ENCODE measurements at places on chromosomes 3 and 15.

DNA sequence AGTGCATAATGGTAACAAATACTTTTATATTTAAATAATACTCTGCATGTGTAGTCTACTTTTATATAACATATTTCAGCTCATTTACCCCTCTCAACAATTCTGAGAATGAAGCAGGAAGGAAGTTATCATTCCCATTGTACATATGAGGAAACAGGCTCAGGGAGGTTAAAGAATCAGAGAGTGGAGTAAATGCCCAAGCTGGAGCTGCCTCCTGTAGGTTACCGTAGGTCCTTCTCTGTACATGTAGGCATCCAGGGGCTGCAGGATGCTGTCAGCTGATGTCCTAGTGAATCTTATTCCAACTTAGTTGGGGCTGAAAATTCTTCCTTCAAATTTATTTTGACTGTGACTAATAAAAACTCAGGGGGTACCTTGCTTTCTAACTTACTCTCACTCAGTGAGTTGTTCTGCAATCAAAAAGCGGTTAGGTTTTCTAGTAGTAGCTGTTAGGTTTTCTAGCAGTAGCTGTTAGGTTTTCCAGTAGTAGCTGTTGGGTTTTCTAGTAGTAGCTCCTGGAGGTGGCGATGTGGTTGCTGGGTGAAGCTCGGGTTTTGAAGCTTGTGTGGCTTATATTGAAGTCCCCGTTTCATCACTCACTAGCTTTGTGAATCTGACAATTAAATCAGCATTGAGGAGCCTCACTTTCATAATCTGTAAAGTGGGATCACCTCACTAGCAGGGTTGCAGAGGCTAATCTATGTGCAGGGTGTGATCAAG, 357.0 kb downstream of the NR2F2 start:
- DNase-seq, result no peak

DNA sequence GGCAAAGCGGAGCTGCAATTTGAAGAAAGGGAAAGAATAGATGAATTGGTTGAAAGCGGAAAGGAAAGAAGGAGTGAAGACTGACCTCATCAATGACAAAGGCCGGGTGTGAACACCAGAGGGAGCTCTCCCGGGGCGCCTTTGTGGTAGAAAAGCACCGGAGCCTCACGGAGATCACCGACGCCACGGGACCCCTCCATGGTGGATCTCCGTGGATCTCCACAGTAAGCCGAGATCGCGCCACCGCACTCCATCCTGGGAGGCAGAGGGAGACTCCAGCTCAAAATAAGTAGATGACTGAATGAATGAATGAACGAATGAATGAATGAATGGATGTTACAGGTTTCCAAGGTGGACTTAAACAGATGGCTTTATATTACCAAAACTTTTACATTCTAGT, 25.0 kb downstream of the GPR160 start:
- no peak for DNase-seq

DNA sequence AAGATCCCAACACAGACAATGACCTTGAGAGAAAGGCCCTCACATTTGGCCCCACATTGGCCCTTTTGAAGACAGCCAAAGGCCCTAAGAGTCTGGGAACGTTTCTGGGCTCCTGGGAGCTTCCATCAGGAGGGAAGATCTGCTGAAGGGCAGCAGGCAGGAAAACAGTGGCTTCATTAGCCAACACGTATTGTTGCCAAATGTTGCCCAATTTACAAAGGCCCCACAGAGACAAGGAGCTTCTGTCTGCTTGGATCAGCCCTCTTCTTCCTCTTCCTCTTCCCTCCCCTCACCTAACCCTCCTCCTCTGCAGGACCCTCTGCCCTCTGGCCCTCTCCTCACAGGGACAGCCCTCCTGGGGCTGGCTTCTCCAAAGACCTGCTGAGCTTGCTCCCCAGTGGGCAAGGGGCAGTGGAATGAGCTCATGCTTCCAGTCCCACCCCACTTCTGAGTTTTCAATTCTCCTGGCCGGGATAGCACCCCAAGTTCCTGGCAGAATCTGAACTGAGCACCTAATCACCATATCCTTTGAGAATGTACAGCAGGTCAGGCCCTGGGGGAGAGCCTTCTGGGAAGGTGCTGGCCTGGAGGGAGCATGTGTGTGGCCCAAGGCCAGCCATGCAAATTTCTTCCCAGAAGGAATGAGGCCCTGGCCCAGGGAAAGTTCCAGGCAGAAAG, 5.1 kb upstream of the LTF start:
- DNase-seq, result no peak

GRCh38 chr15:44295750-44296431, 7.4 kb downstream of the GOLM2 start:
- no peak for DNase-seq

GRCh38 chr3:49994476-49994875, 54.5 kb downstream of the RBM6 start:
- DNase-seq, result no peak

DNA sequence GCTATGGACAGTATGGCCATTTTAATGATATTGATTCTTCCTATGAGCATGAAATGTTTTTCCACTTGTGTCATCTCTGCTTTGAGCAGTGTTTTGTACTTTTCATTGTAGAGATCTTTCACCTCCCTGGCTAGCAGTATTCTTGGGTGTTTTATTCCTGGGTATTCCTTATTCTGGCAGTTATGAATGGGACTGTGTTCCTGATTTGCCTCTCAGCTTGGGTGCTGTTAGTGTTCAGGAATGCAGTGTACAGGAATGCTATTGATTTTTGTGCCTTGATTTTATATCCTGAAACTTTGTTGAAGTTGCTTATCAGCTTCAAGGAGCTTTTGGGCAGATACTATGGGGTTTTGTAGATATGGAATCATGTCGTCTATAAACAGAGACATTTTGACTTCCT, 49.5 kb upstream of the CTXND1 start:
- DNase-seq, result no peak

DNA sequence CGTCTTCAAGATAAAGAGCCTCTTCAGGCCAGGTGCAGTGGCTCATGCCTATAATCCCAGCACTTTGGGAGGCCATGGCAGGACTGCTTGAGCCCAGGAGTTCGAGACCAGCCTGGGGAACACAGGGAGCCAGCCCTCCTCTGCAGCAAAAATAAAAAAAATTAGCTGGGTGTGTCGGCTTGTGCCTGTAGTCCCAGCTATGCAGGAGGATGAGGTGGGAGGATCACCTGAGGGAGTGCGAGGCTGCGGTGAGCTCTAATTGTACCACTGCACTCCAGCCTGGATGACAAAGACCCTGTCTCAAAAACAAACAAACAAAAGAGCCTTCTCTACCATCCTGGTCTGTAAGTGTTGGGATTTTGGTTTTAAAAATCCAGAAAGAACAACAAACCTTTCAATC, 11.1 kb downstream of the WDR53 start:
- DNase-seq, result no peak

DNA sequence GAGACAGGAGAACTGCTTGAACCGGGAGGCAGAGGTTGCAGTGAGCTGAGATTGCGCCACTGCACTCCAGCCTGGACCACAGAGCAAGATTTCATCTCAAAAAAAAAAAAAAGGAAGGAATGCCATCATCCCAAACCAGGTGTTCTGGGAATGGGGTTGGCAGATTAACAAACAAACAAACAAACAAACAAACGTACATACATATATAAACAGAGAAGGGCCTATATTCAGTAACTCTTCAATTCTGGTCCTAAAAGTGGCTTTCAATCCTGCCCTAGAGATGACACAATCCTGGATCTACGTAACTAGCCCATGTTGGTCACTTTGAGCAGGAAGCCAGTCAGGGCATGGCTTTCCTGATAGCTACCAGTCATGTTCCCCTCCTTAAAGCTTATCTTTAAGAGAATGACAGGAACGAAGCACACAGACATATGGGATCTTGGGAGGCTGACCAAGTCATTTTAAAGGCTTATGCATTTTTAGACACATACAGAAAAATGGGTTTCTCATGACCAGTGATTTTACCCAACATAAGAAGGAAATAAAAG, 29.9 kb upstream of the RAB11A start:
- no peak for DNase-seq

- no peak for DNase-seq
Measured at GRCh38 chr15:76967067-76967466, 27.9 kb upstream of the PSTPIP1 start.

DNA sequence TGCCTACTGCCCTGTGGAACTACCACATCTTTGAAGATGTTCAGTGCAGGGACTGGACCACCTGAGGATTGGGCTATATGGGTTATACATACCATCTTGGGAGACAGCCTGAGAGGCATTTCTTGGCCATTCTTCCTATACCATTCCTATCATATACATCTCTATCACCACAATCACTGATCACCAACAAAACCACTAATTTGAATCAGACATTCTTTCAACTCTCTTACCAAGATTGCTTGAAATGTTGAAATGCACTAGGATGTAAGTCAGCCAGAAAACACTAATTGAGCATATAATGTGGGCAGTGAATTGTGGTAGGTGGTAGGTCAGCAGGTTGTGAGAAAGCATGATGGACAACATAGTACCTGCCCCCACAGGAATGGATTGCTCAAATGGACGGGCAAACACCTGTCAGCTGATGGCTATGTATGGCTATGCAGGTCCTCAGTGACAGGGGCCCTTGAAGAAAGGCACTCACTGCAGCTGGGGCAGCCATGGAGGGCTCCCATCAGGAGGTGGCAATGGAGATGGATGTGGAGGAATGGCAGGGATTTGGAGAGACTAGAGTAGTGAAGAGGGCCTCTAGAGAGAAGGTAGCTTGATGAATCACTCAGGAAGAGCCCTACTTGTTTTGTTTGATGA, 49.1 kb downstream of the AMOTL2 start:
- DNase-seq, result no peak

GRCh38 chr3:34419801-34420200, 621.4 kb downstream of the PDCD6IP start:
- no peak for DNase-seq

- DNase-seq, result no peak
Measured at GRCh38 chr3:23900744-23901143, 16.0 kb downstream of the NKIRAS1 start.

DNA sequence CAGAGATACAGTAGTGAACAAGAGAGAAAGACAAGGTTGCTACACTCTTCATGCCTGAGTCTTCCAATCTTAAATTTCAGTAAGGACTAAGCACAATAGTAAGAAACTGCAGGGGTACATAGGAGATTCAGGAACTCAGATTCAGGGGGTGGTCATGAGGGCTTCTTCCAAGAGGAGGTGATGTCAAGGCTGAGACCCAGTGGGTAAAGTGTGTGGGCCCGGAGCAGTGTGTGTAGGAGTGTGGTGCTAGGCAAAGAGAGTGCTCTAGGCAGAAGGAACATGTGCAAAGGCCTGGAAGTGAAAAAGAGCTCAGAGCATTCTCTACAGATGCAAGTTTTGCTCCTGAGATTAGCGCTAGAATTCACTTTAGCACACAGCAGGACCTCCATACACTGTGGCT, 102.9 kb upstream of the SPATA12 start:
- no peak for DNase-seq

- DNase-seq, result no peak
Measured at GRCh38 chr3:55165278-55165677, 237.4 kb upstream of the LRTM1 start.

DNA sequence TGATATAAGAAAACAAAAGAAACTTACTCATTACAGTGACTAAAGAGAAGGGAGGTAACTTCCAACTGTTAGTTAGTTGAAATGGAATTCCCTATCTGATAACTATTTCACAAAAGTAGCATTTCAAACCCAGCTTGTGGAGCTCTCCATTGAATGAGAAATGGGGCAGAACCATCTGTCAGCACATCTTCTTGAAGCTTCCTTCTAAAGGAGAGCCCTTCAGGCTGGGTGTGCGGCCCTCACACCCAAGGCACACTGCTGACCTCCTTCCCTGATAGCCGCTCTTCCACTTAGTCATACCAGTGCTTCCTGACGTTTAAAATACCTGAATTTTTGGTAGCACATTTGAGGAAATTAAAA, 28.1 kb upstream of the VEPH1 start:
- no peak for DNase-seq

DNA sequence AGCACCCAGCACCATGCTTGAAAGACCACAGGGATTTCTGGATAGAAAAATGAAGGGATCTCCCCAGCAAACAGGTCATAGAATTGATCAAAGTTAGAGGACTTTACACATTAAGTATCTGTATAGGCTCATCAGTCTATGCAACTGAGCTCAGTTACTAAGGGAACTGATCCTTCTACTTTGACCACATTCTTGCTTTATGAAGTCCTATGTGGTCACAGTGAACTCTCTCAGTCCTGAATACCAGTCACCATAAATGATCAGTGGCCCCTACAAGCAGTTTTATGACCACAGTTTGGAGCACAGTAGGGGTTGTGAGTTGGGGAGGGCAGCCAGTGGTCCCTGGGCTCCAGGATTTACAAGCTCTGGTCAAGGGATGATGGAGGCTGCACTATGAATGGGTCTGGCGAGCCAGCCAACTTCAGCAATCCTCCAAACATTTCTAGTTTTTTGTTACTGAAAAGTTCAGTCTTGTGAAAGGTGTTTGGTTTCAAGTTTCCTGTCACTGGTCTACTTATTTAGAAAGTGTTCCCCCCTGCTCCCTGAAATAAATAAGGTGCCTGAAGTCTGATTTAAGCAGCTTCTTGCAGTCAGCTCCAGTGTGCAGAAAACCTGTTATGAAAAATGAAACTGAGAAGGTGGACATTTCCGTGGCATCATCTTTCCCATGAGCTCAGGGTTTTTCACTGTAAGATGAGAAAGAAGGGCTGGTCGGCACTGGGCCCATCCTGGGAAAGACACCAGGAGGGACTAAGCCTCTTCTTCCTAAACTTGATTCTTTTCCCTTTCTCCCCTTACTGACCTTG, 75.5 kb downstream of the DAPK2 start:
- DNase-seq, result no peak

DNA sequence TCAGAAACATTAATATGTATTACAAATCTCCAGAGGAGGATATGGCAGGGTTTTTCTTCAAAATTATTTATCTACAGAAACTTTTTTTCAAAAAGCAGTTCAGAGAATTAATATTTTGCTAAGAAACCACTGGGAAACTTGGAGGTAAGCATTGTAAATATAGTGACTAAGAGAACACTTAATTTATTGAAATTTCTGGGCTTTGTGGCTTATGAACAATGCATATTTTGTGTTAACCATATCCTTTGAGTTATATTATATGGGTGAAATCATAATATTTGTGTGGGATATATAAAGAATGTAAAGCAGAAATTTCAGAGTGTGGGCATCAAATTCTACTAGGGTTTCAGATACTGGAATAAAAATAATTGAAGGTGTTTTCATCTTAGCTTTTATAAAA, 1059.2 kb downstream of the ZPLD1 start:
- no peak for DNase-seq

DNA sequence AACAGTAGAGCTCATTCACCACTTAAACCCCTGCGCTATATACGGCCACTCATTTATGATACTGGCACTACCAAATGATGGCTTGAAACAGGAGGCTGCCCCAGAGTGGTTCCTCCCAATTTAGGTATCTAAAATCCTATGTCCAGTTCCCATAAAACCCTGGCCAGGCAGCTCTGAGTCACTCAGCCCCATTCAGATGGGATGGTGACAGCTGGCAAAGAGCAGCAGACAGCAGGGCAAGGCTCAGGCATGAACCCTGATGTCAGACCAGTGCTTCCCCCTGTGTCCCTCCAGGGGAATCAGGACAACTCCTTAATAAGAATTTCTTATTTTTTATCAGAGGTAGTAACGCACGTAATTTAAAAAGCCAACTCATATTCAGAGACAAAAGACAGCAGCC, 77.2 kb upstream of the RNU6-1 start:
- DNase-seq, result no peak
